ENCODE measurements at places on chromosomes 12 and 14.

DNA sequence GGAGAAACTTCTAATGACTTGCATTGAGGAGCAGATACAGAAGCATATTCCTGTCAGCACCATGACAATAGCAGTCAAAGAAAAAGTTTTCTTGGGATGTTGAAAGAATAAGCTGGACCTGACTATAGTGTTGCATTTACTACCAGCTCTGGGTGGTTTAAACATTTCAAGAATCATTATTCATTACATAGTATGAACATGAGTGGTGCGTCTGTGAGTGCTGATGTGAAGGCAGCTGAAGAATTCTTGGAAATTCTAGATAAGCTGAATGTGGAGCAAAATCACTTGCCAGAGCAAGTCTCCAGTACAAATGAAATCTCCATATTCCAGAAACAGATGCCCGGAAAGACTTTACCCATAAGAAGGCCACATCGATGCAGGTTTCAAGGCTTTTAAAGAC is 45.0 kb upstream of the STAB2 start:
- DNase-seq: no peak

DNA sequence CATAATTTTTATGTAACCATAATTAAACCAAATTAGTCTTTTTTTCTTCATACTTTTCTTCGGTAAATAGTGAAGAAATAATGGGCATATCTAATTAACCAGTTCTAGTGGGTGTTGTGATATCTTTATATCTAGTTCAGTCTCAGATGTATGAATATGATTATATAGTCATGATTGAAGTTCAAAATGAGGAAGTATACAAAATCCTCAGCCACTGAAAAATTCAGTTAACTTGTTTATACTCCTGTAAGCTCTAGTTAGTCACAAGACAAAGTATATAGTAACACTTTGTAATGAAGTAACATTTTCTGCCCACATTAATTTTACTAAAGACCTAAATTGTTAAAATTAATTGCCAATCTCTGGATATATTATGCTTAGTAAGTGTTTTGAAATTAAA is 46.5 kb downstream of the CAND1 start:
- no peak for DNase-seq

DNA sequence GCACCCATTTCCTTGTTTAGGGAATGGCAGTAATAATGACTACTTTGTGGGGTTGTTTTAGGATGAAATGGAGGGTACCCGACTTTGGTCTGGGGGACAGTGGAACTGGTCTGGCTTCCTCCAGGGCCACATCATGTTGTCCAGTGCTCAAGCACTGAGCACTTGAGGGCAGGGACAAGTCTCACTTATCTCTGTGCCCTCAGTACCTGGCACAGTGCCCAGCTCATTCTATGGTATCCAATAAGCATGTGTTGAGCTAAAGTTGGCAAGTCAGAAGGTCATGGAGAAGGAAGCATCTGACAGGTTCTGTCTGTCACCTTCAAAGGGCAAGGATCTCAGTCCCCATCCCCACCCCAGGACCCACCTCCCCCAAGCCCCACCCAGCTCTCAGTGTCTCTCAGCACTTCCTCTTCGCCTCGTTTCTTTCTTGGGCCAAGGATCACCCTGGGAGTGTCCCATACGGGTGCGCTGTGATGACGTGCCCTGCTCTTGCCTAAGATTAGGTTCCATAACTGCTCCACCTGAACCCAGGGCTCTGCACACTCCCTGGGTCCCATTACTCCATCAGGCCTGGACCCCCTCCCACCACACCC is 24.3 kb upstream of the TMEM106C start:
- DNase-seq: no peak

DNA sequence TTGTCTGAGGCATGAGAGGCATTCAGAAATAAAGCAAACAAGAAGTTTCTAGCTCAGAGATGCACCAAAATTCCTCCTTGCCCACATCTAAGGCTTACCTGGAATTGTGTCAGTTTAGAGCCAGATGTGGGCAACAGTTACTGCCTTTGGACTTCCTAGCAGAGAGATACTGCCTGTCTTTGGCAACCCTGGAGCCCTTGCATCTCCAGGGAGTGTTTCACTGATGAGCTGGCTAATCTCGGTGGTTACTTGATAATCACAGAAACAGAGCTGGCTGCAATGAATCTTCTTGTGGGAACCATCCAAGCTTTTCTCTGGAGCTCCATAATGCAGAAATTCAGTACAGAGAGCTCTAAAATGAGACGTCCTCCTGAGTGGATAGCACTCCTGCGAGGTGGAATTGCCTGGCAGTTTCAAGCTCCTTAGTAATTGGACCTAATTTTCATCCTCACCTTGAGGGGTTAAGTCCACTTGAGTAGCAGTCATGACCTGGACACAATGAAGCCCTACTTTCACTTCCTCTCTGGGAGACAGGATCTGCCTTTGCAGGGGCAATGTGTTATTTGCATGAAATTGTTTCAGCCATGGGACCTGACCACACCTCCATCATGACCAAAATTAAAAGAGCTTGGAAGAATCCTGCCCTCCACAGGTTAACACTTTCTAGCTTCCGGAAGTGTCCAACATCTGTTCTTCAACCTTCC is 108.8 kb upstream of the ARHGAP5 start:
- DNase-seq: no peak

DNA sequence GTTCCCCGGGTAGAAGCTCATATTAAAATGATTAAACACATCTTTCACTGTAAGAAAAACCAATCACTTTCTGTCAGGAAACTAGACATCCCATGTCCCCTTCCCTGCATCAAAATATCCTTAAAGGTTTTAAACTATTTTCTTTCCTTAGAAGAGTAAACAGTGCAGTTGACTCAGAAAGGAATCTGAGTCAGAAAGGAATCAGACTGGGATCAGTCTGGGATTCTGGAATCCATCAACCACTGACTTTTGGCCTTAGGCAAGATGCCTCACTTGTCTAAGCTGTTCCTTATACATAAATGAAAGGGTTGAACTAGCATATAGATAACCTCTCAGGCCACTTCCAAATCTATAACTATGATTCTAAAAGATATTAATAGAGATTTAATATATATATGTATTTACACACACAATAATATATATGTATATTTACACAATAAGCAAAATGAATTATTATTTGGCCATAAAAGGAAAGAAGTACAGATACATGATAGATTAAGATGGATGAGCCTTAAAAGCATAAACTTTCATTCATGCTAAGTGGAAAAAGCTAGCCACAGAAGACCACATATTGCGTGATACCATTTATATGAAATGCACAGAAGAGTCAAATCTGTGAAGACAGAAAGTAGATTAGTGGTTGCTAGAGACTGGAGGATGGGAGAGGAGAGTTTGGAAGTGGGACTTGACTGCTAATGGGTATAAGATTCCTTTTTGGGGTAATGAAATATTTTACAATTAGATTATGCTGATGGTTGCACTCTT is 114.4 kb downstream of the SLC38A1 start:
- DNase-seq: no peak

DNA sequence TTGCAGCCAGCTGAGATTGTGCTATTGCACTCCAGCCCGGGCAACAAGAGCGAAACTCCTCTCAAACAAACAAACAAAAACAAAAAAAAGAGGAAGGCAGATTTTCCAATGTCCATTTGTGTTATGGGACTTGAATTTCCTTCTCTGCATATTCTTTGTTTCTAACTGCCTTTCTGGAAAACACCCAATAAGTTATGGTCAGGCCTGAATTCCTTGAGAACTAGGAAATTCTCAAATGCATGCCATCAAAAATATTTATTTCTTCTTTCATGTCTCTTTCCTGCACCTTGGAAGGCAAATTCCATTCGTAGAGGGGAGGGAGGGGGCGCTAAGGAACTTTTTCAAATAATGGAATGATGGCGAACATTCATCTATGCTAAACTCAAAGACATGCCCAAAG is 117.6 kb upstream of the TMCC3 start:
- no peak for DNase-seq

DNA sequence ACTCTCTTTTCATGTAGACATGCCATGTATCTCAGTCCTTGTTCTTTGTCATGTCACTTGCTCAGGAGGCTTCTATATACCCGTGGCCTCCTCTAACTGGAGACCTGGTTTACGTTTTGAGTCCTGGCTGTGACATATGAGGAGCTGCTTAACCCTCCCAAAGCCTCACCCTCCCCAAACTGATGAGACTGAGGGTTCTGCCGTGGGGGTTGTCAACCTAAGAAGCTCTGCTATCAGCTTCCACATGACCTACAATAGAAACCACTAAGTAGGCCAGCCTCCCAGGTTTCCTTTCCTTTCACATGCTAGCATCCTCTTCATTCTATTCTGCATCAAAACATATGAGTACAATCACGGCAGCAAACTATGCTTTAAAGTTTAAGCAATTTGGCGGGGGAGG is 76.8 kb upstream of the WSCD2 start:
- no peak for DNase-seq

DNA sequence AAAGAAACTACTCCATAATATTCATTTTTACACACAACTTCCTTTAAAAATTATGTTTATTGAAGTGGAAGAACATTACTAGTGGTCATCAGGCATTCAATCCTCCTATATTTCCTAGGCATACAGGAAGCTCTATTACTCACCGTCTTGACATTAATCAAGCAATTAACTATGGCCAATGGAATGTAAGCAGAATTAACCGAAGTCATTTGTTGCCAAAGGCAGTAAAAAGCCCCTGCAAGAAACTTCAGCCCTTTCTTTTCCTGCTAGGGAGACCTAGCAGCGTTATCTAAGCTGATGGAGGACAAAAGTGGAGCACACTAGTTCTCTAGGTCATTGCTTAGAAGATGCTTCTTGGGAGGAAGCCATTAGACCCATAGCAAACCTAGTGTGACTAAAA is 399.6 kb downstream of the KCNH5 start:
- peak; percentile 39 for DNase-seq

GRCh38 chr14:70118064-70118463 is 70.7 kb downstream of the SLC8A3 start:
- DNase-seq: no peak

DNA sequence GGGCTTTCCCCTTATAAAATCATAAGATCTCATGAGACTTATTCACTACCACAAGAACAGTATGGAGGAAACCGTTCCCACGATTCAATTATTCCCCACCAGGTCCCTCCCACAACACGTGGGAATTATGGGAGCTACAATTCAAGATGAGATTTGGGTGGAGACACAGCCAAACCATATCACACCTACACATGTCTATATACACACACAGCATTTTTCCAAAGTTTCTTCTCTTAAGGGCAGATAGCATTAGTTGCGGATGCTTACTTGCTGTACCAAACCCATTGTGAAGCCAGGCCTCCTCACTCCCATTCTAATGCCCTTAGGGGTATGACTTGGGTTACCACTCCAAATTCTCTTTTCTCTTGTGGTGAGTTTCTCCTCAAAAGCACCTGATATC is 104.1 kb upstream of the RAP1B start:
- no peak for DNase-seq

DNA sequence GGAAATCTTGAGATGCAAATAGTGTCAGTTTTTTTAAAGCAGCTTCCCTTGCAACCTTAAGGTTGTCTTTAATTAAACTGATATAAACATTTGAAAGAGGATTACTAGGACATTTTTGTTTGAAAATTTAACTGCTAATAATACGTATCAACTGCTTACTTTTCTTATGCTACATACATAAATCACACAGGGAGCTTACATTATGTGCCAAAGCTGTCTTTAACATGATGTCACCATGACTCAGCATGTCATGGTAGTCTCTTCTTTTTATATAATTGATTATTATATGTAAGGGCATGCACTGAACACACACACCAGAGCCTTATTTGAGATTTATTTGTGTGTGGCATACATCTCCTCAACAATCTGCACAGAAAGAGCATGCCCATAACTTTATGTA is 63.0 kb upstream of the PTHLH start:
- no peak for DNase-seq

GRCh38 chr12:131803961-131804521 is 24.2 kb upstream of the MMP17 start:
- peak; percentile 20 for DNase-seq

- no peak for DNase-seq
Measured at GRCh38 chr14:51883232-51883631, 22.8 kb downstream of the GNG2 start.

DNA sequence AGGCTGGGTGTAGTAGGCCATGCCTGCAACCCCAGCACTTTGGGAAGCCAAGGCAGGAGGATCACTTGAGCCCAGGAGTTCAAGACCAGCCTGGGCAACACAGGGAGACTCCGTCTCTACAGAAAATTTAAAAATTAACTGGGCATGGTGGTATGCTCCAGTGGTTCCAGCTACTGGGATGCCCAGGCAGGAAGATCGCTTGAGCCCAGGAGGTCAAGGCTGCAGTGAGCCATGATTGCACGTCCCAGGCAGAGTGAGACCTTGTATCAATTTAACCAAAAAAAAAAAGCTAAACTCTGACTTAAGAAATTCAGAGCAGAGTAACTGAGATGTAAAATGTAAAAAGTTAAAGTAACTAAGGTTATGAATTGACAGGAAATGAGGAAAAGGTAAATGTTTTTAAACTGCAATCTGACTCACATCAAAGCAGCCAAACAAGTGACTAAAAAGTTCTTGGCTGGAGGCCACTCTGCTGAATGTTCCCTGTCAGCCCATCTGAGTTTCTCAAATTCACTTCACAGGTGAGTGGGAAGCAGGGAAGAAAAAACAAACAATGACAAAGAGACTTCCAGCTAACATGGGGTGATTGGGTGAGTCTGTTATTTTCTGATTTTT is 21.3 kb downstream of the PRKD1 start:
- peak; percentile 15 for DNase-seq

DNA sequence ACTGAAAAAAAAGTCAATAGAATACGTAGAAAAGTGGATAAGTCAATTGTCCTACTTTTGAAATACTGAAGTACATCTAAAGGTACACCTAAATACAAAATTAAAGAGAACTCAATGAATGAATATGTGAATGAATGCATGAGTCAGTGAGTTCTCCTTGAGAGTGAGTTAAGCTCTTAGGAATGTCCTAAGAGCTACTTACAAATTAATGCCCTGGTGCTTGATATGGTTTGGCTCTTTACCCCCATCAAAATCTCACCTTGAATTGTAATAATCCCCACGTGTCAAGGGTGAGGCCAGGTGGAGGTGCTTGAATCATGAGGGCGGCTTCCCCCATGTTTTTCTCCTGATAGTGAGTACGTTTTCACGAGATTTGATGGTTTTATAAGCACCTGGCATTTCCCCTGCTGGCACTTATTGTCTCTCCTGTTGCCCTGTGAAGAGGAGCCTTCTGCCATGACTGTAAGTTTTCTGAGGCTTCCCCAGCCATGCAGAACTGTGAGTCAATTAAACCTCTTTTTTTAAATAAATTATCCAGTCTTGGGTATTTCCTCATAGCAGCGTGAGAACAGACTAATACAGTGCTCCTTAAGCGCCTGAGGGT is 192.2 kb upstream of the ARHGAP5 start:
- no peak for DNase-seq

DNA sequence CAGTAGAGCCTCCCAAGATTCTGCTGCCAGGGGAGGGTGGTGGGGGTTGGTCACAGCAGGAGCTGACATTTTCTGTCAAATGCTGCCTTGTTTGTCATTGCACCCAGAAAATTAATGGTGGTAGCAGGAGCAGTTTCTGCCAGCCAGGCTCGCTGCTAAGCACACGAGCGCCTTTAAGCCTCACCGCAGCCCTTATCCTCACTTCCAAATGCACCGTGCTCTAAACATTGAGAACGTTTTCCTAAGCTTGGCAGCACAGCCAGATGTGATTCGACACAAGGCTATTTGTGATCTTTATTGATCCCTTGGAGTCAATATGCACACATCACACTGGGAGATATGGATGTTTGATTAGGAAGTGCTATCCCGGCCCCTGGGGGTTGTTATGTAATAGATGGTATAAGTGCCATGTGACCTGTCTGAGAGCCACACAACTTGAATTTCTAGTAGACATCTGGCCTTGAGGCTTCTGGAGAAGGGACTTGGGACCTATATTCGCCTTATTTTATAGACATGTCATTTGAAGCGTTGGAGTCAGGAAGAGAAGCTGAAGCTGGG is 31.6 kb upstream of the BEGAIN start:
- DNase-seq: no peak

Data from AG04450 (cell line).